ENCODE measurements at places on chromosomes 5 and 9. TPM values are rescaled to one million over a fixed set of nuclear protein-coding genes. Genes with fewer than 3 reads are reported as not detected.

The FSD1L gene
- 3.0 TPM for total RNA-seq

The ECSCR gene
- 0.14 TPM for total RNA-seq

The CCDC171 gene
- 1.7 TPM for total RNA-seq

The SLC25A2 gene
- total RNA-seq = 0.18 TPM

The KCTD16 gene
- 2.4 TPM for total RNA-seq

The GABRG2 gene
- total RNA-seq = not detected

The SLC36A2 gene
- total RNA-seq = not detected

The PTCD2 gene
- total RNA-seq = 5.7 TPM

The TOR1B gene
- 22.3 TPM for total RNA-seq

The MARCOL gene
- 8.3 TPM for total RNA-seq

The TMEM215 gene
- not detected for total RNA-seq

The MACIR gene
- total RNA-seq = 2.6 TPM

The FGFR4 gene
- 19.8 TPM for total RNA-seq

The QSOX2 gene
- total RNA-seq = 10.3 TPM

The SLC31A2 gene
- 10.0 TPM for total RNA-seq

The HK3 gene
- not detected for total RNA-seq

The RASEF gene
- total RNA-seq = 0.14 TPM

The TRIM36 gene
- total RNA-seq = 0.14 TPM

The WNT8A gene
- not detected for total RNA-seq

The ANKRD31 gene
- total RNA-seq = 0.14 TPM

The BTNL8 gene
- not detected for total RNA-seq

The ZDHHC11B gene
- total RNA-seq = 0.09 TPM
